Tibial artery (tissue), 4 donors: ENCODE measurements at places on chromosomes 6 and 20.

GRCh38 chr6:99178168-99178567 lies 171.3 kb downstream of the FAXC start:
- H3K27ac ChIP-seq = no peak overlapping the region
- DNase-seq = no peak
- no peaks in the 10 kb centered on the region for H3K4me1 ChIP-seq
- H3K27me3 ChIP-seq = no peaks in the 10 kb centered on the region

DNA sequence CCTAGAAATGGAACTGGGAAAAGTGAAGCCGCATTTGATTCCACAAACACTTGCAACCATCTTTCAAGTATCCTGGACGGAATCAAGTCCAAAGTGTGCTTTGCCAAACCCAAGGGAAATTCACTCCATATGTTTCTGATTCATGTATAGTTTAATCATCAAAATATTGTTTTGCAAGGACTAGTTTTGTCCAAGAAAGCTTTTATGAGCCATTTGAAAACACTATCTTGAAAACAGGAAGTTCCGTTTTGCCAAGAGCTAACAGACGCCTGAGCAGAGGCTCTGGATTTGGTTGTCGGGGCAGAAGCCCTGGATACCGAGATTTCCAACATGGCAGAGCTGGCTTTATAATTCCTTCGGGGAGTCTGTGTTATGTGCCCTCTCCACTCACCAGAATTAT lies 251.1 kb downstream of the PHACTR1 start:
- H3K27ac ChIP-seq = peak overlapping the region; percentile 52
- no peak overlapping the region for H3K4me3 ChIP-seq
- no peaks in the 10 kb centered on the region for H3K27me3 ChIP-seq
- H3K4me1 ChIP-seq = peaks cover 4% of the 10 kb centered on the region
- DNase-seq = no peak

DNA sequence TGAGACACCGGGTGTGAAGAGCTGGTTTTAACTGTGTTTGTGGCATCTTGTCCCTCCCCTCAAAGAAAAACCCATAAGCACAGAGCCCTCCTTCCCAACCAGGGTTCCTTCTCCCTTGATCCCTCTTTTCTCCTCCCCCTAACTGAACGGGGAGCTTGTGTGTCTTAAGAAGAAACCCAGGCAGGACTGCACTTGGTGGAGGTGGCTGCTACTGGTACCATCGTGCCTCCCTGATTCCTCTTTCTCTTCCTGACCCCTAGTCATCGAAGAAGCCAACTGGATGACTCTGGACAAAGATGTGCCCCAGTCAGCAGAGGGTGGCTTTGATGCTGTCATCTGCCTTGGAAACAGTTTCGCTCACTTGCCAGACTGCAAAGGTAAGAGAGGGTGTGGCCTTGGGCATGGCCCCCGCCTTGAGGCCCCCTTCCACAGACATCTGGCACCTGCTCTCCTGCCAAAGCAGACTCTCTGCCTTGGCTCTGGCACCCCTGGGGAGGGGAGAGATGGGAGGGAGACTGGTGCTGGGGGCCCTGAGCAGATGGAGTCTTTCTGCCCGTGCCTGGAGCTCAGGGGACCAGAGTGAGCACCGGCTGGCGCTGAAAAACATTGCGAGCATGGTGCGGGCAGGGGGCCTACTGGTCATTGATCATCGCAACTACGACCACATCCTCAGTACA lies 2.1 kb downstream of the GNMT start:
- no peaks in the 10 kb centered on the region for H3K27me3 ChIP-seq
- no peak for DNase-seq
- H3K4me3 ChIP-seq = no peak overlapping the region
- H3K4me1 ChIP-seq = peaks cover 20% of the 10 kb centered on the region

DNA sequence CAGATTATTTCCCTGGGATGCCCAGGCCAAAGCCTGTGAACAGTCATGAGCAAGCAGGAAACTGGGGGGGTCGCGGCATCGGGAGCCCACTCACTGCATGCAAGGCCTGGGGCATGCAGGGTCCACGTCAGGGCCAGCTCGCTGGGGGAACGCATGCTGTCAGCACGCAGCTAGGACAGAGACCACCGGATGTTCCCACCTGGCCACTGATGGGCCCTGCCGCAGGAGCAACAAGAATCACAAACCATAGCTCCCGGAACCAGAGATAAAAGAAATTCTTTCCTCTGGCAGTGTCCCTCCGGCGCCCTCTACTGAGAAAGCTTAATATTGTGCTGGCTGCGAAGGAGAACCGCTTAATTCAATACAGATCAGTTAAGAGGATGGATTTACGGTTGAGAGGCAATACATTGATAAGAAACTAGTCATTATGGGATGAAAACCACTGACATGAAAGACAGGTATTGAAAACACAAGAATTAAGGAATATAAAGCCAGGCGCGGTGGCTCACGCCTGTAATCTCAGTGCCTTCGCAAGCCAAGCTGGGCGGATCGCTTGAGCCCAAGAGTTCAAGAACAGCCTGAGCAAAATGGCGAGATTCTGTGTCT lies 32.6 kb downstream of the C6orf15 start:
- H3K27me3 ChIP-seq = peaks cover 3% of the 10 kb centered on the region
- H3K27ac ChIP-seq = no peak overlapping the region
- H3K4me1 ChIP-seq = peaks cover 18% of the 10 kb centered on the region
- DNase-seq = peak; percentile 76
- H3K36me3 ChIP-seq = no peaks in the 10 kb centered on the region

DNA sequence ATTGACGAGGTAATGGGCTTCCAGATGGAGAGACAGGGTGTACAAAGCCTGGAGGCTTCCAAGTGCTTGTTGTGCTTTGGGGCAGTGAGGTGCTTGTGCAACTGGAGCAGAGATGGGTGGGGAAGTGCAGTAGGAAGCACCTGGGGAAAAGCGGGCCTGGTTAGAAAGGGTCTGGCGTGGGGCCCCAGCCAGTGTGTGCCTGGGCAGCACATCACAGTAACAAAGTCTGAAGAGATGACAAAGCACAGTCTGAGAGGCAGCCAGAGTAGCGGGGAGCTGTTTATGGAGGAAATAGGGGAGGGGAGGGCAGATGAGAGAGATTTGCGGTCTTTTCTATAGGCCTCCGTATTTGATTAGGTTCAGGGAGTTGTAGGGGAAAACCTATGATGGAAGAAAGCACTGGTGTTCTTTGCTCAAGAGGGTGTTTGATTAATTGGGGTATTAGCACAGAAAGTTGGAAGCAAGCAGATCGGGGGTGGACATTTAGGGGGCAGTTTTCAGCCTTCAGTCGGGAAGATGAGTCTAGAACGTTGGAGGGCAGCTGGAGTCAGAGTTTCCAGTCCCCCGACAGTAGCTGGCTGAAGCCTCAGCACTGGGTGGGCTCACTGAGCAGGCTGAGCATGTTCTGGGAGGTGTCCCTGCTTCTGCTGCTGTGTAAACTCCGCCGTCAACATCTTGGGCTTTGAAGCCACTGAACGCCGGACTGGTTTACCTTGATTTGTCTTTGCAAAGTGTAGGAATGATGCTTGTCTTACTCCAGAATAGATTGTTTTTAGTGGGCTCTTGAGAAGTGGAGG lies 15.5 kb upstream of the MROH8 start:
- H3K4me3 ChIP-seq = no peak overlapping the region
- H3K27me3 ChIP-seq = no peaks in the 10 kb centered on the region
- H3K27ac ChIP-seq = no peak overlapping the region
- peaks cover 4% of the 10 kb centered on the region for H3K4me1 ChIP-seq
- no peak for DNase-seq
- peaks cover 16% of the 10 kb centered on the region for H3K36me3 ChIP-seq

- no peaks in the 10 kb centered on the region for H3K4me1 ChIP-seq
- no peaks in the 10 kb centered on the region for H3K27me3 ChIP-seq
- peaks cover 36% of the 10 kb centered on the region for H3K36me3 ChIP-seq
- H3K4me3 ChIP-seq = no peak overlapping the region
- H3K27ac ChIP-seq = no peak overlapping the region
These were observed 8.9 kb upstream of the KATNA1 start for GRCh38 chr6:149657441-149657840.

DNA sequence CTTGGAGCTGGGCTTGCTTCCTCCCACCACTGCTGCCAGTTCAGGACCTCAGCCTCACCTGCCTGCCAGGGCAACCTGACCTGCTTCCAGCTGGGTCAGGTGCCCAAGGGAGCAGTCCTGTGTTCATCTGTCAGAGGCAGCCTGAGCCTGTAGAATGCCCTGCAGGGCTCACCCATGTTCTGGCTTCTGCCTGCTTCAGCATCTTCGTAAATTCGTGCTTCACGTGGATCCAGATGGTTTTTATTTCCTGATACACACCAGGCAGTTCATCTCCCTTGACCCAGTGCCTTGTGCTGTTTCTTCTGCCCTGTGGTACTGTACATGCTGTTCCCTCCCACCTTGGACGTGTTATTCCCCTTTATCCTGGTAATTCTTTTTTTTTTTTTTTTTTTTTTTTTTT lies 50.2 kb downstream of the ARID1B start:
- no peaks in the 10 kb centered on the region for H3K27me3 ChIP-seq
- no peaks in the 10 kb centered on the region for H3K36me3 ChIP-seq
- H3K4me1 ChIP-seq = peaks cover 24% of the 10 kb centered on the region
- no peak overlapping the region for H3K4me3 ChIP-seq

DNA sequence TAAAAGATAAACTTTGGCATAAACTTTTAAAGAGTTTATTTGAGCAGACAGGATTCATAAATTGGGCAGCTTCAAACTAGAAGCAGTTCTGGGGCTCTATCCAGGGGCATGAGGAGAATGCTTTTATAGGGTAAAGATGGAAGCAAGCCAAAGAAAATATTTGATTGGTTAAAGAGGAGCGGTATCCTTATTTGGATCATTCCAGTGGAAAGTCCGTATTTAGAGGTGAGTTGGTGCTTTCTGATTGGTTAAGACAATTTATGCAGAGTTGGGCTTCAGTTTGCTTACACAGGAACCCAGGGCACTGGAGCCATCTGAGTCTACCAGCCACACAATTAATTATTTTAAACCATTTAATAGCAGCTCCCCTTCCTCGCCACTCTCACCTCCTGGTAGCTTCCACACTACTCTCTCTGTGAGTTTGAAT lies 37.9 kb upstream of the RNF217 start:
- no peak overlapping the region for H3K27ac ChIP-seq
- no peak for DNase-seq
- no peaks in the 10 kb centered on the region for H3K27me3 ChIP-seq
- peaks cover 6% of the 10 kb centered on the region for H3K36me3 ChIP-seq
- H3K4me1 ChIP-seq = no peaks in the 10 kb centered on the region
- no peak overlapping the region for H3K4me3 ChIP-seq
